Fibroblast of villous mesenchyme (primary cell): ENCODE measurements at places on chromosomes 12 and 14. TPM values are rescaled to one million over a fixed set of nuclear protein-coding genes. Genes with fewer than 3 reads are reported as not detected.

Gene PMCH
- not detected in 2 replicates for total RNA-seq

Gene FZD10
- not detected in 2 replicates for total RNA-seq

Gene SERPINA5
- not detected in 2 replicates for total RNA-seq

Gene ARL1
- 76.7 and 114 TPM in 2 replicates for total RNA-seq

Gene RITA1
- 22.5 and 27.6 TPM in 2 replicates for total RNA-seq

Gene RASSF9
- total RNA-seq = 0.32 and 0.43 TPM in 2 replicates
